ENCODE measurements at places on chromosomes 5 and 9.

DNA sequence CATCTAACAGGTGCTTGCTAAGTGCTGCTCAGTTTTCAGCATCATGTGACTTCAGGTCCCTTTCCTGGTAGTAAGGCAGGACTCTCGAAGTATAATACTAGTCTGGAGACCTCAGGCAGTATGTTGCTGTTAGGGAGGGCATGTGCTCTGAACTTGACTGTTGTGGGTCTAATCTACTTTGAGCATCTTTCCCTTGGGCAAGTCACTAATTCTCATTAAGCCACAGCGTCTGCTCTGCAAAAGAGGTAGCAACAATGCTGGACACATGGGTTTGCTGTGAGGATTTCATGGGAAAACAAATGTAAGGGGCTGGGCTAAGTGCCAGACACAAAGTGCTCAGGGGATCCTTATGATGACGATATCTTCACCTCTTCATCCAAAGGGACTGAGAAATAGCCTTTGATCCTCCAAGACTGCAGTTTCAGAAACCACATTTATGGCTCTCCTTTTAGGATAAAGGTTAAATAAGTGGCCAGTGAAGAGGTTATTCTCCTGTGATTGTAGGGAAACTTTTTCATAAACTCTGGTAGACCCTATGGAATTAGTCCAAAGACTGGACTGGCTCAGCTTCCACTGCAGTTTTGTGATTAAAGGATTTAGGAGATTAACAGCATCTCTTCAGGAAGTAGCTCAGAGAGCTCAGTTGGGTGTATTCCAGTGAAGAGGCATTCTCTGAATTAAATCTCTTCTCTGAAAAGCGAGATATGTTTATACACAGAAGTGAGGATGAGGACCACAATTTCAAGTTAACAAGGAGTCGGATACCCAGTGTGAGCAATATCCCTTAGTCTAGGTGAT lies 216.6 kb downstream of the SGCD start:
- DNase-seq = no peak

- DNase-seq = no peak
These were observed 42.3 kb downstream of the RNF180 start for GRCh38 chr5:64207978-64208377.

DNA sequence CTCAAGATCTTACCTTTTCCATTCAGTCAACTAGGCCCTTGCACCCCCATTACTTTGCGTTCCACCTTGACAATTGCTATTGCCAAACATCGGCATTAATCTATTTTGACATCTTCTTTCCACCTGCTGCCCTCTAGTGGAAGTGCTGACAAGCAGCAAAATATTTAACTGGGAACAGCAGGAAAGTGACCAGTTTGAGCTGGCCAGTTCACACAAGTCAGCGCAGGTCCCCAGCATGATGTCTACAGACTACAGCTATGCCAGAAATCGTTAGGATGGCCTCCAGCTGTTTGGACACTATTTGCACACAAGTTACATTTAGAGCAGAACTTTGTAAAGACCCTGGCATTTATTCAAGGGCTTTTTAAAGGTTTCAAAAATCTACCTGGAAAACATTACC lies 160.1 kb downstream of the GHR start:
- DNase-seq = no peak

DNA sequence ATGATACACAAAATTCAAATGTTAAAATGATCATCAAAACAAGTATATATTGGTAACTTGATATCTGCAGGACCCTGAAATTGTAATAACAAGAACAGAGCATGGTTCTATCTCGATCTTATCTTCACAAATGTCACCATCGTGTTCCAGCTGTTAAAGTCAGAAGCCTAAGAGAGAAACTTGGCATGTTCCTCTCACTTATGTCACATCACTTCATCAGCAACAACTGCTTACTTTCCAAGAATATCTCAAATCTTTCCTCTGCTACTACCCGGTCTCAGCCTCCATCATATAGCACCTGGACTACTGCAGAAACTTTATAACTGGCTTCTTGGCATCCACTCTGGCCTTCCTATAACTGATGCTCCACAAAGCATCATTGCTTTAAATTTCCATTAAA lies 84.9 kb downstream of the FBN2 start:
- no peak for DNase-seq

DNA sequence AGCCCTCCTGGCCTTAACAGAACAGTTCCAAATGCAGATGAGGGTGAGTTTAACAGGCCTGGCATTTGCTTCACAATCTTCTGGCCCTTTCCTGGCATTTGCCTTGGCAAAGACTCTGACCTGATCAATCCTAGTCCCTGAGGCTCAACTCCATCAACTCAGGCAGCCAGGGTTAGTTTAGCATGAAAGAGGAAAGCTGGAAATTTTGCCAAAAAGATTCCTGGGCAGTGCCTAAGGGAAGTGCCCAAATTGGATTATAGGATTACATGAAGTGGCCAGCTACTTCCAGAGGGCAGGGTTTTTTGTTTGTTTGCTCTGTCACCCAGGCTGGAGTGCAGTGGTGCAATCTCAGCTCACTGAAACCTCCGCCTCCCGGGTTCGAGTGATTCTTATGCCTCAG lies 36.8 kb downstream of the PCDHAC2 start:
- no peak for DNase-seq

DNA sequence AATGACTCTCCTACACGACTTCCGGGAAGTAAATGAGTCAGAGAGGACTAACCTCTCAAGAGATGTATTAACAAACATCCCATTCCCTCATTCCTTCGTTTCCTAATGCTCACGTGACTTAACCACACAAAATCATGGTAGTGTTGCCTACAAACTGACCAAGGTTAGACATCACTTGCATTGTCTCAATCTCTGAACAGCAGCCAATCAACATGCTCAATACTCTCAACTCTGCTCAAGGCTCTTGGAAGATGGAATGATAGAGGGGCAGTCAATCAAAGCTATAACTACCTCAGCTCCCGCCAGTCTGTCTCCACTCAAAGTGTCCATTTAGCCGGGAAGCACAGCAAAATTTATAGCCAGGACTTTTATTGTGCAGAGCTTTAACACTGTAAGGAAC lies 143.8 kb upstream of the PIK3R1 start:
- DNase-seq = no peak

GRCh38 chr9:35295369-35296036 lies 133.7 kb downstream of the UNC13B start:
- no peak for DNase-seq

- no peak for DNase-seq
These were observed 38.2 kb upstream of the SEMA4D start for GRCh38 chr9:89536145-89536574.

- peak; percentile 4 for DNase-seq
These were observed 720 bp downstream of the TUSC1 start for GRCh38 chr9:25677301-25678146.

DNA sequence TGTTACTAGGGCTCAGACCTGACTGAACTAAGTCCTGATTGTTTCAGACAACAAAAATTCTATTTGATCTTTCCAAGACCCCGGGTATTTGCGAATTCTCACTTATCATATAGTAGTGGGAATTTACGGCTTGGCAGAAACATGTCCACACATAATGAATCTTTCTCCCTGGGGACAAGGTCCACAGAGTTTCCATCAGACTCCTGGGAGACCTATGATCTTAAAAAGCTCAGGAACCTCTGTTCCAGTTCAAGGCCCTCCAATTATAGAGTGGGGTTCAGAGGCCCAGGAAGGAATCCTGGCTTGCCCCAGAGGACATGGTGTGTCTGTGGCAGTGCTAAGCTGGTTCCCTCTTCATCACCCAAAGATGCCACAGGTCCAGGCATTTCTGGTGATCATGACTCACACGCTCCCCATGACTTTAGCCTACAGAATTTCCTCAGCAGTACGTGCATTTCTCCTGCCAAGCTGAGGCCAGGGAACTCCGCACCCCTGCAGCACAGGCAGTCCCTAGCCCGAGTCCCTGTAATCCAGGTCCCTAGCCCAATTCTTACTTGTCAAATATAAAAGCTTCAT lies 12.6 kb downstream of the RAPGEF1 start:
- DNase-seq = no peak

- no peak for DNase-seq
These were observed 44.5 kb upstream of the GRHPR start for GRCh38 chr9:37377688-37378612.

- no peak for DNase-seq
These were observed 19.6 kb downstream of the TCERG1 start for GRCh38 chr5:146466521-146467349.

DNA sequence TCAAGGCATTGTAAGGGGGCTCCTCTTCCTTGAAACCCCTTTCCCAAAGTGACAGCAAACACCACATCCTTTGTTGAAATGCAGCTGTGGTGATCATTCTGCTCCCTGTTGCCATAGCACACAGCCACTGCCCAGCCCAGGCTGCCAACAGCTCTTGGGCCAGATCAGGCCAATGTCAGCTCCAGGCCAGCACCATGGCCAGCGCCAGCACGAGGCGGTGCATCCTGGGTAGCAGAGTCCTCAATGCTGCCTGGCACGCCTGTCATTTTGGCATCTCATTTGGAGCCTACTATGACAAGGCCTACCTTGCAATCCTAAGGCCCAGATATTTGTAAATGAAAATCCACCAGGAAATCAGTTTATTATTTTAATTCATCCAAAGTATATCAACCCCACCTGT lies 390.6 kb downstream of the DNAH5 start:
- DNase-seq = no peak

- DNase-seq = no peak
These were observed 12.0 kb upstream of the GABRP start for GRCh38 chr5:170771496-170771895.

DNA sequence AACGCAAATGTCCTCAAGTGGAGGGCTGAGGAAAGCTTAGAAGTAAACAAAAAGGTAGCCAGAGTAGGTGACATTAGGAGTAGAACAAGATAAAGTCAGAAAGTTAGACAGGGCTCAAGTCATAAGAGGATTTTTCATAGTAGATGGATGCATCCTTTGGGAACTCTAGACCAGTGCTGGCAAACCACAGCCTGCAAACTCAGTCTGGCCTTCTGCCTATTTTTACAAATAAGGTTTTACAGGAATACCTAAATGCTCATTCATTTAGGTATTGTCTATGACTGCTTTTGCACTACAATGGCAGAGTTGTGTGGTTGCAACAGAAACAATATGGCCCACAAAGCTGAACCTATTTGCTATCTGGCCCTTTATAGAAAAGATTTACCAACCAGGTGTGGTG lies 116.0 kb upstream of the HMHB1 start:
- DNase-seq = no peak

- DNase-seq = peak; percentile 17
These were observed 69.2 kb upstream of the S1PR3 start for GRCh38 chr9:88922091-88922490.

- DNase-seq = no peak
These were observed 97.0 kb upstream of the SPRY4 start for GRCh38 chr5:142421621-142422397.

DNA sequence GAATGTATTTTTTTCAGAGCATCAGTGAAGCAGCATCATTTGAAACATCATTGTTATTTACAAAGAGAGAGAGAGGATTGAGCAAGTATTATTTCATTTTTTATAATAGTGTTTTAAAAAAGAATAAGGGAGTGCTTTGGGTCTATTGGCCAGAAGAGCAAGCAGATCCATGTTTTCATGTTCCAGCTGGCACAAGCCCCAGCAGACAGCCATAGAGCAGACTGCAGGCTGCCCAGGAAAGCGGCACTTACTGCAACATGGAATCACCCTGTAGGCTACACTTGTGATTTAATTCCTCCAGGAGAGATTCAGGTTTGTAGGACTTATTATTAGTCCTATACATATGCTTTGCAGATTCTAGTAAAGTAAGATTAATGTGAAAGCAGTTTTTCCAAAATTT lies 407.0 kb upstream of the GRAMD2B start:
- DNase-seq = no peak

DNA sequence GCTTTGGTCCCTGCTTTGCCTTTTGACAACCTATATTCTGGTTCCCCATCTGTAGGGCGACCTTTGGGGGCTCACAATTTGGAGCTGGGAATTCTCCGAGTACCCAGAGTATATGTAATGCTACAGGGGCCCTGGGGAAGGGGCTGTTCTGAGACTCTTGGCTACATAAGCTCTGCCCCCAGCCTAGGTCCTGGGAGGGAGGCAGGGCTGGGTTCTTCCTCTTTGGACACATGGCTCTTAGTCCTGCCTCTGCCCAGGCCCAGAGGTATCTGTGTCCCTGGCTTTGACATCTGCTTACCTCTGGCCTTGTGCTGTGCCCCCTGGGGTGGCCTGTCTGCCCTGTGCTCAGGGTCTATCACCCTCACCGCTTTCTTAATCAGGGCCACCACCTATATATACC lies 181.6 kb downstream of the CACNA1B start:
- DNase-seq = no peak

GRCh38 chr5:115374057-115374775 lies 77.8 kb upstream of the CCDC112 start:
- DNase-seq = no peak
